ENCODE measurements at places on chromosomes 1 and 21.
A peak's percentile ranks its signal among the peaks of the same experiment; 100 is the strongest.

- DNase-seq: peak; percentile 20
Measured at GRCh38 chr1:117060441-117061317, 553 bp downstream of the TTF2 start.

DNA sequence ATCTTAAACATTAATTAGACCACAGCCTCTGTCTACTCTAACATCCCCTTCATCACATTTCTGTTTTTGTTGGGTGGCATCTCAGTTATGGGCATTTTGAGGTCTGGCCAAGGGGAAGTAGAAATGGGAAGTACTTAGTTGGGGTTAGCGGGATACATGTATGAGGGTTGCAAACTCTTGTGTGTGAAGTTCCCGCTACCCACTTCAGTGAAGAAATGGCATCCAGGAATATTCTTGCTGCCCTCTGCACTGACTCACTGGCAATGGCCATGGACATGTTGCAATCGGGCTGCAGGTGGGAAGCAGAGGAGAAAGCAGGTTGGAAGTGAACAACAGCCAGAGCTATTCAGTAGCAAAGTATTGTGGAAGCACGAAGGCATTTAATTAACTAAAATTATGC lies 7.4 kb downstream of the CD48 start:
- DNase-seq: no peak

DNA sequence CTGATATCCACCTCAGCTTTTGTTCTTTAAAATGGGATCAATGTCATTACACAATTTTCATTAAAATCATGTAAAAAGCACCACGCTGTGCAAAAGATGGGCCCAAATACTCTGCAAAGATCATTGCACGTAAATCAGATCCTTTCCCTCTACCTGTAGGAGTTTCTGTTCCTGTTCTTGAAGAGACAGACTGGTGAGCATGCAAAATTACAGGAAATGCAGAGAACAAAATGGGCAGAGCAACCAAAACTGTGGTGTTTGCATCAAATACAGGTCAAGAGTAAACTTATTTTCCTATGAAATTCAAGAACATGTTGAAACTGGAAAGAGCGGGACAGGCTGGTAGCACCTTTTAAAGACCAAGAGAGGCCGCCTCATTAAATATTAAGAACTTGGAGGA lies 294.9 kb upstream of the ADGRL2 start:
- no peak for DNase-seq

DNA sequence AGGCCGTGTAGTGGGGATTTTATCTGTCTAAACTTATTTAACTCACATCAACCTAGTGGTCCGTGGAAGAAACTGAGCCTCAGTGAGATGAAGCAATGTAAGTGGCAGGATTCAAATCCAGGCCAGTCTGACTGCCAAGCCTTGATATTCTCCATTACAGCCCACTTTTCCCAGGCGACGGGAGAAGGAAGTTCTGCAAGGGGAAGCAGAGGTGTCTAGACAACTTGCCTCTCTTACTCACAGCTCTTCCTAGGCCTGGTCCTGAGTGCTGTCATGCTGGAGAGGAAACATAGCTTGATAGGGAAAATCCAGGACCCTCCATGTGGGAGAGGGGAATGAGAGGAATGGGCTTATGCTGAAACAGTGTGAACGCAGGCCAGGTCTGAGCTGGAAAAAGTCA lies 9.1 kb downstream of the CTSE start:
- no peak for DNase-seq

- no peak for DNase-seq
Measured at GRCh38 chr1:204255966-204256365, 42.2 kb upstream of the GOLT1A start.

DNA sequence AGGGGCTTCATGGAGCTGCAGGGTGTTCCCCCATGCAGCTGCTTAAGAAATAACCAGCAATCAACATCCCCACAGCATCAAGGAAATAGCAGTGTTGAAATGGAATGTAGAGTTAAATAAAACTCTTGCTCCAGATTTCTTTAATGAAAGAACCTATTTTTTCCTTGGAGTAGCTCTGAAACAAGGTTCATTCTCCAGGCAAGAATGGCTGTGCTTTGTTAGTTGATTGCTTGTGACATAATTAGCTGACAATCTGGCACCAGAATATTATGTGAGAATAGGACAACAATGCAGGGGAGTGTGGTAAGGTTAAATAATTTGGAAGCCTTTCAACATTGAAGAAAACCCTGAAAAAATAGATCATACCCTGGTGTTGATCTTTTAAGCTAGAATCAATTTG lies 254.2 kb upstream of the RRP15 start:
- no peak for DNase-seq

DNA sequence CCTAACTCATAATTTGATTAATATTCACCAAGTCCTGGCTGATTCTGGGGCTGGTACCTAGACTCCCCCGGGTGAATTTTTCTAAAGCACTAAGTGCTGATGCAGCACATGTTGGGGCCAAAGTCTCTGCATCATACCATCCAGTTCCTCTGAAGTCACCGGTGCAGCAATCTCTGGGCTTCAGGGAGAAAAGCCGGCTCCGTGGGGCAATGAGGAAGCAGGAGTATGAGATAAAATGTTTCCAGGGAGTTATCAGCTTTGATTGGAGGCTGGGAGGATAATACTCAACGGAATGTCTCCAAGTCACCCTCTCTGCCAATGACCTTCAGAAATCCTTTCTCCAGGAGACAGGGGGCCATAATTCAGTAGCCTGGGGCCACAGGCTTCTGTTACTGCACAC lies 1.2 kb downstream of the FCAMR start:
- DNase-seq: no peak

DNA sequence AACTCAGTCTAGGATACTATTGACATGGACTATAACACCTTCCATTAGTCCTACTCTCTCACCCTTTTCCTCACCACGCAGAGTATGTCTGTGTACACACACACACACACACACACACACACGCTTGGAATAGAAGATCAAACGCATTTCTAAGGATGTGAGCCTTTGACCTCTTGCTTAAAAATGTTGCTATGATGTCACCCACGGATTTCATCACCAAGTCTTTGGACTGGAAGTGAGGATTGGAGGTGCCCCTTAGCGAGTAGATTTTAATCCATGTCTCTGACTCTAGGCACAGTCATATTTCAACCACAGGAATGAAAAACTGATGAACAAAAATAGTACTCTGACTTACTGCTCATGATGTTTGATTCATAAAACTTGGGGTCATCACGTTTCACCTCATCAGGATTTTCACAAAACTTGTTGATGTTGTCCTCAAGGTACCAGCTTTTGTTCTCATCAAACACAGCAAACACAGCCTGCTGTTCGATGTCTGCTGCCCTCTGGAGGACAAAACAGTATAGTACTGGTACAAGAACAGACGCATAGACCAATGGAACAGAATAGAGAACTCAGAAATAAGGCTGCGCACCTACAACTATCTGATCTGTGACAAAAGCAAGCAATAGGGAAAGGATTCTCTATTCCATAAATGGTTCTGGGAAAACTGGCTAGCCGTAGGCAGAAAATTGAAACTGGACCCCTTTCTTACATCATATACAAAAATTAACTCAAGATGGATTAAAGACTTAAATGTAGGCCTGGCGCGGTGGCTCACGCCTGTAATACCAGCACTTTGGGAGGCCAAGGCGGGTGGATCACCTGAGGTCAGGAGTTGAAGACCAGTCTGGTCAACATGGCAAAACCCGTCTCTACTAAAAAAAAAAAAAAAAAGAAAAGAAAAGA lies 39.9 kb downstream of the F5 start:
- peak; percentile 26 for DNase-seq

DNA sequence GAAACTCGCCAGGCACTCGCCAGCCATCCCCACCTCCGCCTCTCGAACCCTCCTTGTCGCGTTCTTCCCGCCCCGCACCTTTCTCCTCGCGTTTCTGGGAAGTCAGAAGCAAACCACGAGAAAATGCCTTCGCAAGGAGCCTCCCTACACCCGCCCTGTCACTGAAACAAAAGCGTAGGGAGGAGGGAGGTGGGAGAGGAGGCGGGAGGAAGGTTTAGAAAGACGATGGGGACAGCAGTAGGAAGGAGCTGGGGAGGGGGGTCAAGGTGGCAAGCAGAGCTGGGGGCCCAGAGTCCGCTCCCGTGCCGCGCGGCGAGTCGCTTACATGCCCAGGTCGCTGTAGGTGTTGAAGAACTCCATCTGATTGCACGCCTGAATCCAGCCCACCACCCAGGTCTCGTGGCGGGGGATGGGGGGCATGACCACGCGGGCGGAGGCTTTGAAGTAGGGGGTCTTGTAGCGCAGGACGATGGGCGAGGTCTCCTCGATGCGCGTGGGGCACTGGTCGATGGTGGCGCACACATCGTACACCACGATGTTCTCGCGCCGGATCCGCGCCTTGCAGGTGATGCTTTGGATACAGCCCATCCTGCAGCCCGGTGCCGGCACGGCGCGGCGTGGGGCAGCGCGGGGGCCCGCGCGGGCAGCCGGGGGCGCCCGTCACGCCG lies 1.0 kb downstream of the FAM78B start:
- no peak for DNase-seq

DNA sequence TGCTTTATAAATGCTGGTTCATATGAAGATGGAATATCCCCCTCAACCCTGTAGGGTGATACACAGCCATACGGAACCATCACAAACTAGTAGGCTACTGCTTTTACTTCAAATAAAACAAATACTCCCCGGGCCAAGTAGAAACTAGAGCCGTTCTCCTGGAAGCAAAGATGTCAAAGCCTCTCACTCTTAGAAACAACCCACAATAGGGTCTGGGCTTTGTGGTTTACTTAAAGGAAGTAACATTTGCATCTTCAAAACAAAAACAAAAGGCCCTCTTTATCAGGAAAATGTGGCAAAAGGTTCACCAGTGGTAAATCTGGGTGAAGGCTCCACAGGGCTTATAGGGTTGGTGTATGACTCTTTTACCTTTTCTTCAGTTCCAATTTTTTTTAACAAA lies 49.8 kb downstream of the HLCS start:
- DNase-seq: no peak

DNA sequence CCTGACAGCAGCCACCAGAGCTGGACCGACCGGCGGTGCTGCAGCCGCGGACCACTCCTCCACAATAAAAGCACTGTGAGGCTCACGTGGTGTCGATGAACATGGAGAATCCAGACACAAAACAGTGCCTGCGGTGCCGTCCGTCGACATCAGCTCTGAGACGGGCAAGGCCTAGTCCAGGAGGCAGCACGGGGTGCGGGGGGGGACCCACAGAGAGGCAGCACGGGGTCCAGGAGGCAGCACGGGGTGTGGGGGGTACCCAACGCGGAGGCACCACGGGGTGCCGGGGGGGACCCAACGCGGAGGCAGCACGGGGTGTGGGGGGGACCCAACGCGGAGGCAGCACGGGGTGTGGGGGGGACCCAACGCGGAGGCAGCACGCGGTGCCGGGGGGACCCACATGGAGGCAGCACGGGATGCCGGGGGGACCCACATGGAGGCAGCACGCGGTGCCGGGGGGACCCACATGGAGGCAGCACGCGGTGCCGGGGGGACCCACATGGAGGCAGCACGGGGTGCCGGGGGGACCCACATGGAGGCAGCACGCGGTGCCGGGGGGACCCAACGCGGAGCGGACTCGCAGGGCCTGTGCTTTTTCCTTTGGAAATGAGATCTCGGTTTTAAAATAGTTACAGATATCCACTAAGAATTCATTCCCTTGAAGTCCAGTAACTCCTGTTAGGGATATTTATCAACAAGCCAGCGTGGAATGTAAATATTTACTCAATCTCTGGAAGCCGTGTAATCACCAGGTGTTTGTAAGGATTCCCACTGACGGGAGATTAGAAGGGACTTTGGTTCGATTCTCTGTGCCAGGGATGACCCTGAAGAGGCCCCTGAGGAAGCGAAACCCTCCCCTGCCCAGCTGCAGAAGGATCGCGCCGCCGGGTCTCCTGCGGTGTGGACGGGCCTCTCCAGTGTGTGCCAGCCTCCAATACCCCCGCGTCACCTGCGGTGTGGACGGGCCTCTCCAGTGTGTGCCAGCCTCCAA lies 52.1 kb downstream of the COL6A1 start:
- no peak for DNase-seq

DNA sequence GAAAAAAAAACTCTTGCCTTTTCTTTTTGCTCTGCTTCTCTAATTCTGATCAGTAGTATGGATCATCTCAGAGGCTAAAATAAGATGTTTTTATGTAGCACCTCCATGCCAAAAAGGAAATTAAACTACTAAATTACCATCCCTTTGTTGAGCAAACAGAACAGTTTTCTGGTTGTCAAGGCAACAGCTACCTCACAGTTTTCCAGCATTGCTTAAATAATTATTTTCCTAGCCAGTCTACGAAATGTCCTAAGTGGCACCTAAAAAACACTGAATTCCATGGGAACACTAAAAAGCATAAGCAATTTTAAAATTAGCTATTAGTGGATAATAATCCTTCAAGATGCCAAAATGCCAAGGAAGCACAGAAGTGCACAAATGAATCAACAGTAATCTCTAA lies 61.7 kb downstream of the ARID4B start:
- DNase-seq: no peak

GRCh38 chr1:156148216-156148615 lies 5.2 kb upstream of the SEMA4A start:
- DNase-seq: no peak

- no peak for DNase-seq
Measured at GRCh38 chr1:87170931-87171598, 157.6 kb upstream of the LMO4 start.

DNA sequence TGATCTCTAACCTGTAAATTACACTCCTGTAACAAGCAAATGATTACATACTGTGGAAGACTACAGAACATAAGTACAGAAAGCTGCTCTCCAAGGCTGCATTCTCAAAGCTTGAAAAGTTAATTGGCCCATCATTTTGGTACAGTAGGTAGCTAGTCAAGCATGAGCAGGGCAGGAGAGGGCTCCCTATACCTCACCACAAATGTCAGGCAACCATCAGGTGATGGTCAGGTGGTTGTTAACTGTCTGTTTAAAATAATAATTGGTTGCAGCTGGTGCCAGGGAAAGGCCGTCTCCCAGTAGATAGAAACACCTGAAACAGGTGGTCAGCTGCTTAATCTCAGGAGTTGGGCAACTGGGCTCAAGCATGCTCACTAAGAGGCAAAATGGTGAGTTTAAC lies 13.1 kb upstream of the SLC1A7 start:
- DNase-seq: no peak

DNA sequence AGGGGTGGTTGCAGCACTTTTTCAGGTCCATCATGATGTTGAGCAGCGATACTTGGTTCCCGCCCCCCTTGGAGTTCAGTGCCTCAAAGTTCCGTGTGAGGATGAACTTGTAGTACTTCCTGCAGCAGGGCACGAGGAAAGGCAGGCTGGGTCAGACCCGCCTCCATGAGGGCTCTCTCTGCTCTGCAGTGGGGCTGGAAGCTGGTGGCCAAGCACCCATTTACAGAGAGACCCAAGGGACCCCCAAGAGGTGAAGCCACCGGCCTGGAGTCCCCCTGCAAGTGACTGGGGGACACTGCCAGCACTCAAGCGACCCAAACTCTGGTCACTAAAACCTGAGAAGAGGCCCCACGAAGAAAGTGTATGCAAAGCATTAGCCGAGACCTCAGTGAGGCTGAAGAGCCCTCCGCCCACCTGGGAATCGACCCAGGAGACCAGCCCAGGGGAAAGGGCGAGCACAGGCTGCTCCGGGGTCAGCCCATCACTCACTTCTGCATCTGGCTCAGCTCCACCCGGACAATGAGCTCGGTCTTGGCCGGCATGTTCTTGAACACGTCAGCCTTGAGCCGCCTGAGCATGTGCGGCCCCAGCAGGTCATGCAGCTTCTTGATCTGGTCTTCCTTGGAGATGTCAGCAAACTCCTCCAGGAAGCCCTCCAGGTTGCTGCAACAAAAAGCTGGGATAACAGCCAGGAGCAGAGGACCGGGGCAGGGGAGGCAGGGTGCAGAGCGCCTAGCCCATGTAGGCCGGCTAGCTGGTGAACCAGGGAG lies 45.2 kb downstream of the CHD5 start:
- no peak for DNase-seq
